GM18507 (cell line): ENCODE measurements at places on chromosomes 12 and 14.

- no peak for DNase-seq
These were observed 33.1 kb downstream of the DAAM1 start for GRCh38 chr14:59221568-59221967.

DNA sequence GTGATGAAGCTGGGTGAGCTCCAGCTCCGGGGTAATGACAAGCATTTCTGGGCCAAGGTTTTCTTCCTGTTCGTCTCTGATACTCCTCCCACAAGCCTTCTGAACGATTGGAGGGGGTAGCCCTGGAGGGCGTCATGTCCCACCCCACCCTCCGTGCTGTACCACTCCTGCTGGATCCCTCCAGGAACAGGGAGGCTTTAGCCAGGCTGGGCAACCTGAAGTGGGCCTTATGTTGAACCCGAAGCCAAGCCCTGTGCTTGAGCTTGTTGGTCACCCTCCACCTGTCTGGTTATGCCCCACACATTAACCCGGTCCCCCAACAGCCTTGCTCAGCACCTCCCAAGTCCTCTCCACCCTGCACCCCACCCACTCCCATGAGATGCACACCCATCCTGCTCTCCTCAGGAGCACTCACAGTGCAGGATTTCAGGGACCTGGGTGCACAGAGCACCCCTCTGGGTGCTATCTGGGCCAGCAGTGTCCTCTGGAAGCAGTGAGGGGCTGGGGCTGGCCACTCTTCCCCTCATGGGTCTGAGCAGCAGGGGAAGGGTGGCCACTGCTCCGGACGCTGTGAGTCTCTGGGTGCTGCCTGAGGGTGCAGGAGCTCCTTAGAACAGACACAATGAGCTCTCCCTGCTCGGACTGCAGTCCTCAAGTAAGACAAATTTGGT lies 6.8 kb upstream of the KRT83 start:
- DNase-seq: no peak

- no peak for DNase-seq
These were observed 30.9 kb upstream of the EMP1 start for GRCh38 chr12:13165617-13166041.

- no peak for DNase-seq
These were observed 149.2 kb upstream of the LRIG3 start for GRCh38 chr12:59069516-59069915.

DNA sequence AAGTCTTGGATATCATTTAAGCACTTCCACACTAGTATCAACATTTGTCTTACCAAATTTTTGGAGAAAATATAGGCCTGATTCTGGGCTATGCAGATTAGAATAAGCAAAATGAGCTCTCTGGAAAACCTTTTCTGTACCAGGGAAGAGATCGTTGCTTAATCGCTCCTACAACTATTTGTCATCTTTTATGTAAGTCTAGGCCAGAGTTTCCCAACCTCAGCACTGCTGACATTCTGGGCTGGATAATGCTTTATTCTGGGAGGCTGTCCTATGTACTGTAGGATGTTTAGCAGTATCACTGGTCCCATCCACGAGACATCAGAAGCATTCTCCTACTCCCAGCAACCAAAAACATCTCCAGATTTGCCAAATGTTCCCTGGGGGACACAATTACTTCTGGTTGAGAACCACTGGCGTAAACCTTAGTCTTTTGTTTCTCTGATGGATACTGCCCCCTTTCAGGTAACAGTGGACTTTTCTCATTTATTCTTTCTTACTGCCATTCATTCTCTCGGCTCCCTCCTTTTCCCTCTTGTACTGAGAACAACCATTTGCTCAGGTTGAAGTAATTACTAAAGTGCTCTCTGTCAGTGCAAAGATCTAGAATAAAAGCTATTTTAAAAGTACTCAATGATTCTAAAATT lies 316.9 kb upstream of the E2F7 start:
- DNase-seq: no peak

DNA sequence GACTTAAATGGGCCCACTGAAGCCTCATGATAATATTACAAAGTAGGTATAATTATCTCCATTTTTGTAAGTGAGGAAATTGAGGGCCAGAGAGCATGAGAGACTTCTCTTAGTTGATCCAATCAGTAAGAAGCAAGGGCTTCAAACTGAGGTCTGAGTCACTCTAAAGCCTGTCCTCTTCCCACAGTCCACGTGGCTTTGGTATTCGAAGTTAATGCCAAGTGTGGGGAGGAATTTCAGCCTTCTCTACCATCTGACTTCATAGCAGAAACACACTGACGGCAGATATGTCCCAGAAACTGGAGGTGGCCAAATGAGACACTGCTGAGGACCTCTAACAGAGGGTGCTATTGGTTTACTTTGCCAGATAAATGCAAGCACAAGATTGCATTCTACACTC lies 114.4 kb upstream of the OVCH1 start:
- DNase-seq: no peak

DNA sequence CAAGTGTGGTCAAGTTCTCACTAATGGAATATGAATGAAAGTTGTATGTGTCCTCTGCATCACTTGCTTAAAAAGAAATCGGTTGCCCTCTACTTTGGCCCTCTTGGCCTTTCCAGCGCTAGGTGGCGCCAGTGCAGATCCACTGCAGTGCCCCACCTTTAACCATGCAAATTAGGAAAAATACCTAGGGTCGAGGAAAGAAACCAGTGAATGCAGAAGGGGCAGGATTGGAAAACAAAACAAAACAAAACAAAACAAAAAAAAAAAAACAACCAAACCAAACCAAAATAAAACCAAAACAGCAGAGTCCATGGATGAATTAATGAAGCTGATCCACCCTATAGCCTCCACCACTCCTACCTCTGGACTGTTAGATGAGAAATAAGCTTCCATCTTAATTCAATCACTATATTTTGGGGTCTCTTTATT lies 12.9 kb upstream of the NEMF start:
- no peak for DNase-seq

DNA sequence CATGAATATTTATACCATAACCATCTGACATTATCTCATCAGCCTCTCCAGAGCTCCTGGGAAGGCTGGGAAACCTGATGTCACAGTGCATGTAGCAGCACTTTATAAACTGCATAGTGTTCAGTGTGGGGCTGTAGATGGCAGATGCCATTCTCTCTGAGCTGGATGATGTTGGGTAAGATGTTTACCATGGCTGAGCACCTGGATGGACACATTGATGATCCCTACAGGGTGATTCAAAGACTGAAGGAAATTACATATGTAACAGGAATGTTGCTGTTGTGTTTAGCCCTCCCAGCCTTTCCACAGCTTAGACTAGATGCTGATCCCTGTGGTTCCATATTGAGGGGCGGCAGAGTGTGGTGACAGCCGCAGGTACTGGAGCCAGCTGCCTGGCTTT lies 37.4 kb downstream of the IFT43 start:
- no peak for DNase-seq
